RWPE1 (cell line): ENCODE measurements at places on chromosomes 6 and 20.

- DNase-seq = no peak
These were observed 435.4 kb upstream of the SOX4 start for GRCh38 chr6:21158149-21158548.

GRCh38 chr6:32941214-32941768 lies 463 bp upstream of the HLA-DMB start:
- no peak for DNase-seq

DNA sequence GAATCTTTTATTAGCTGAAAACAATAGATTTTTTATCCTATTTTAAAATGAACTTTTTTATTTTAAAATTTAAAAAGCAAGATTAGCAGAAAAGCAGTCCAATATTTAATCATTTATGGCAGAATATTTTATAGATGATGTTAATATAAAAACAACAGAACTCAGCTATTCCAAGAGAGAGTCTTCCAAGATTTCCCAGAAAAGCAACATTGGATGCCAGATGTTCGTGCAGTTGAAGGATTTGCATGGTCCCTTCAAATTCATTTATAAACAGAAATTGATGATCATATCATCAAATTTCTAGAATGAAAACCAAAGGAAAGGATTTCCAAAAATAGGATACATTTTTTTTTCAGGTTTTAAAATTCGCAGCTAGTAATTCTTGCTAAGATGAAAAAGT lies 25.4 kb upstream of the CNKSR3 start:
- DNase-seq = no peak

DNA sequence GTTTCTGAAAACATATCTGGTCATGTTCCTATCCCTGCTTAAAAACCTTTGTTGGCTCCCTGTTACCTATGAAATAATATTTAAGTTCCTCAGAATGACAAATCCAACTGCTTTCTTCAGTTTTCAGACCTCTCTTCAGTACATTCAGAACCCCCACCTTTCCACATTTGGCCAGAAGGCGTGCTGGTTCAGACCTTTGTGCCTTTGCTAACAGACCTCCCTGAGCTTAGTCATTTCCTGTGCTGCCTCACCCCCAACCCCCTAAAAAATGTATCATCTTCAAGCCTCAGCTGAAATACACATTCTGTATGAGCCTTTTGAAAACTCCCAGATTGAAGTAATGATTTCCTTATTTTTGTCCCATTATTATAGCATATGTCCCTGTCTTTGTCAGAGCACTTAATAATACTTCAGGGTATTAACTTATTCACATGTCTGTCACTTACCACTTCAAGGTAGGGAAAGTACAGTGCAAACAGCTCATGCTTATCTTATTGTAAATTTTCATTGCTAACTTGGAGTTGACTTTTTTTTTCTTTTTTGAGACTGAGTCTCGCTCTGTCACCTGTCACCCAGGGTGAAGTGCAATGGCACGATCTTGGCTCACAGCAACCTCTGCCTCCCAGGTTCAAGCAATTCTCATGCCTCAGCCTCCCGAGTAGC lies 19.7 kb downstream of the FAM217A start:
- peak; percentile 94 for DNase-seq

DNA sequence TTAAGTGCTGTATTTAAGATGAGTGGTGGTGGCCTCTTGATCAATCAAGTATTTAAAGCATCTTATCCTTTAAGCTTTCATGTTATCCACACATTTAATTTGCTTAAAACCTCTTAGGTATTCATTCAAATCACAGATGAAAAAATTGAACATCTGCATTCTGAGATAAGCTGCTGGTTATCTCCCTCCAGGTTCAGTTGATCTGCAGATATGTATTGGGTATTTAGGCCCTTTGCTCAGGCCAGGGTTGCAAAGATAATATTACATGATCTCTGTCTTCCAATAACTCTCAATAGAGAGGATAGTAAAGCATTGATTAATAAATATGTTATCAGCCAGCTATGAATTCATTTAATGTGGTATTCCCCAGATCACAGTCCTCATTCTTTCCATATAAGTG lies 45.9 kb downstream of the RPS12 start:
- no peak for DNase-seq

GRCh38 chr6:30061858-30062458 lies 893 bp downstream of the POLR1H start:
- DNase-seq = no peak

DNA sequence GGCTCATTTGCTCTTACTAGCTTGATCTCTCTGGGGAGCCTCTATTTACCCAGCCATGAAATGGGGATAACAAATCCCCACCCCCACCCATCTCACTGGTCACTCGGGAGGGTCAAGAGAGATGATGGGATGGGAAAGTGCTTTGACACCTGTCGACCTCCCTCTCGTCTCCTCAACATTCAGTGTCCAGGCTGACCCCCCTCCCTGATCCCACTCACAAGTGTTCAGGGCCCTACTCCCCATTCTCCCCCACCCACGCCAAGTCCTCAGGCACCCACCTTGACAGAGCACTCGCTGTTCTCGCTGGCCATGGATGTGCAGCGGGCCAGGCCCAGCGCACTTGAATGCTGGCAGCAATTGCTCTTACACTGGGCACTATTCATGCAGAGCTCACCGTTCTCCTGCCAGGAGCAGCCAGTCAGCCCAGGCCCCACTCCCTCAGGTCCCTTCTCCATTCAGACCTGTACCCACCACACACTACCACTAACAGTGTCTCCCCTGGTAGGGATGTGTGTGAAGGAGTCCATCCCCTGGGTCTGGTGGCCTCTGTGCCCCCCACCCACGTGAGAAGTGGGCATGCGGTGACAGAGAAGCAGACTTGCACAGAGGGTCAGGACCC lies 1.6 kb downstream of the CLPS start:
- DNase-seq = no peak

- peak; percentile 17 for DNase-seq
These were observed 332.9 kb upstream of the PRDM1 start for GRCh38 chr6:105753207-105753606.

- DNase-seq = no peak
These were observed 30.3 kb upstream of the OCSTAMP start for GRCh38 chr20:46580613-46581205.

DNA sequence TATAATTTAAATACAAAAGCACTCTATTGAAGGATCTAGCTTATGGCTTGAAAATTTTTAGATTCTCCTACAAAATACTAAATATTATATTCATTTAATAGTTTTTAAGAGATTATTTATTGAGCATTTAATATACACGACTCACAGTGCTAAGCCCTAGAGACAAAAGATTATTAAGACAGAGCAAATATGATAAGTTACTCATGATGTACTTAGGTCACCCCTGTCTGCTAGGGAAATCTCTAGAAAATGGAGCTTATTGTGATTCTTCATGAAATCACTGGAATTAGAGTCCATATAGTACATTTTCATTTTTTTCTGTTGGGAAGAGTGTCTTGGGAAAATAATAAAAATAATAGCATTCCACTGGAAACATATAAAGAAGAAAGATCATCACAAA lies 37.8 kb downstream of the BEND6 start:
- DNase-seq = no peak

DNA sequence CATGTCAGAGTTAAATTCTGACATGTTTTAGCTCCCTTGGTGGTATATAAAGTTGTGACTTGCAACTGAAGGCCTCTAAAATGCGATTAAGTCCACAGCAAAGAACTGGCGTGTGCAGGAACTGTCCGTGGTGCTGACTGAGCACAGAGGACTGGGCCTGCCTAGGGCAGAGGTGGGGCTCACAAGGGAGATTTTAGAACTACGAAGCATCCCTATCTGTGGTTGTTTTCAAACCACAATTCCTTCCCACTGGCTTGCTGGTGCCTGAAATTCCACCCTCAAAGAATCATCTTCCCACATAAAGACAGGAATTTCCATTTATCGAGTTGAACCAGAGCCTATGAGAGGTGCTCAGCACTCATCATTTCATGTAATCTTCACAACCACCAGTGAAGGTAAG lies 30.1 kb downstream of the RIMS4 start:
- DNase-seq = peak; percentile 75

- no peak for DNase-seq
These were observed 547.9 kb upstream of the PTCHD4 start for GRCh38 chr6:48658915-48659314.

- no peak for DNase-seq
These were observed 253.4 kb downstream of the PHACTR1 start for GRCh38 chr6:12969966-12970365.

- no peak for DNase-seq
These were observed 658.0 kb upstream of the NOX3 start for GRCh38 chr6:156113631-156114030.

DNA sequence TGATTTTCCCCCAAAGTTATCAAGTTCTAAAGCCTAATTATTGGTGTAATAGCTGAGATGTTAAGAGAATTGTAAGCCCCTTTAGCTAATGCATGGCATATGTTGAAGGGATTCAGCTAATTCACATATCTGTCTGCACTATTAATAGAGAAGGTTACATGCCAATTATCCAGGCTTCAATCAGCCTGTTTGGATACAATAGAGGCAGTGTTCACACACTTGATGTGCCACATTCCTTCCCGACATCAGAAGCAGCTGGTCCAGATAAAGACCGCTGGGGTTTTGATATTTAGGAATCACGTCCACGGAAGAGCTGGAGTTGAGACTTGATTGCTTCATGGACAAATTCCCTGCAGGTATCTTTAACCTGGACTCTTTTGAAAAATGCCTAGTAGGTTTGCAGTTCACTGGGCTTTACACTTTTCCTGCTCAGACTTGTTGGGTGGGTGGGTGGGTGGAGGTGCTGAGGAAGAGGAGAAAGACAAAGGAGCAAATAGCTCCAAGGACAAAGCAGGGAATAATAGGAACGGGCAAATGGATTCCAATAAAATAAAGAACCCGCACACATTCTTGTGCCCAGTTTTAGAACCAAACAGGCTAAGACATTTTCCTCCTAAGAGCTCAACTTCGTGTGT lies 142.6 kb upstream of the ZNF217 start:
- no peak for DNase-seq

DNA sequence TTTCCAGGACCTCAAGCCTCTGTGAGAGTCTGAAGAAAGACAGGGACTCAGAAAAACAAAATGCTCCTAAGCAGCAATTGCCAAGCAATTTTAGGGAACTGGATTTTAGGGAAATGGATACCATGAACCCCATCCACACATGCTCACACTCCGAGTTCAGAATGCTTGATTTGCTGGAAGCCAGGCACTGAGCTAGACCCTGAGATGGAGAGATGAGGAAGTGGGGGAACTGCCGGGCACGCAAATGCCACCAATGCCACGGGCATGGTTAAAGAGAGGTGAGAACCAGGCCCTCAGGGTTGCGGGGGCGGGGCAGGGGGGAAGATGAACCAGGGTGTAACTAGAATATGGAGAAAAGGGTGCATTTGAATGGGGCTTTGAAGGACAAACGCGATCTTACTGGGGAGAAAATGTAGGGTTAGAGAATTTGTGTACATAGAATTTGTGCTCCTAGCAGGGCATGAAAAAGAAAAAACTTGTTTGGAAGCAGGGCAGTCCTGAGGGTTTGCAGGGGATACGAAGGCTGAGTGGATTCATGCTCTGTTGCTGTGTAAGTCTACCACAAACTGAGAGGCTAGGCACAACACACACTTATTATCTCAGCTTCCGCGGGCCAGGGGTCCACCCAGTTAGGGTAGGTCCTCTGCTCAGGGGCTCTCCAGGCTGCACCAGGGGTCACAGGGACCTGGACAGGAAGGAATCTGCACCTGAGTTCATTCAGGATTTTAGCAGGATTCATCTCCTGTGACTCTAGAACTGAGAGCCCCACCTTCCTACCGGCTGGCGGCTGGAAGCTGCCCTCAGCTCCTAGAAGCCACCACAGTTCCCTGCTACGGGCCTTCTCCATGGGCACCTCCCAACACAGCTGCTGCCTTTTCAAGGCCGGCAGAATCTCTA lies 108.0 kb downstream of the SNX5 start:
- no peak for DNase-seq

- DNase-seq = no peak
These were observed 494.9 kb upstream of the RNF217 start for GRCh38 chr6:124467366-124467765.

- DNase-seq = no peak
These were observed 161.5 kb downstream of the PLCB4 start for GRCh38 chr20:9230406-9230805.

GRCh38 chr20:25280574-25281535 lies 33.0 kb downstream of the PYGB start:
- DNase-seq = no peak

- DNase-seq = peak; percentile 36
These were observed 48.1 kb downstream of the NOL4L start for GRCh38 chr20:32536851-32537656.

DNA sequence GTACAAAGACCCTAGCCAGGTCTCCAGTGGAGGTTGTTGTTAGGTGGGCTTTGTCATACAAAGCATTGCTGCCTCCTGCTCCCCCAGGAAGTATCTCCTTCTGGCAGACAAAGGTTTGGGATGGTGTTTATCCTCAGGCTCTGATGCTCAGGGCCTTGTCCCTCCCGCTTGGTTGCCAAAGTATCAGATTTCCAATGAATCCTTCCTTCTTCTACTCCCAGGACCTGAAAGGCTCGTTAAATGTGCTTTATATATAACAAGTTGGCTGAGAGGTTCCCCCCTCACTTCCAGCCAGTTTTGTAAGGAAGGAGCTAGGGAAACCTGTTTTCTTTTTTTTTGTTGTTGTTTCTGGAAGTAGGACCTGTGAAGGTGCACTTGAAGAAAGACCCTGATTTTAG lies 14.4 kb downstream of the PTK7 start:
- DNase-seq = no peak

DNA sequence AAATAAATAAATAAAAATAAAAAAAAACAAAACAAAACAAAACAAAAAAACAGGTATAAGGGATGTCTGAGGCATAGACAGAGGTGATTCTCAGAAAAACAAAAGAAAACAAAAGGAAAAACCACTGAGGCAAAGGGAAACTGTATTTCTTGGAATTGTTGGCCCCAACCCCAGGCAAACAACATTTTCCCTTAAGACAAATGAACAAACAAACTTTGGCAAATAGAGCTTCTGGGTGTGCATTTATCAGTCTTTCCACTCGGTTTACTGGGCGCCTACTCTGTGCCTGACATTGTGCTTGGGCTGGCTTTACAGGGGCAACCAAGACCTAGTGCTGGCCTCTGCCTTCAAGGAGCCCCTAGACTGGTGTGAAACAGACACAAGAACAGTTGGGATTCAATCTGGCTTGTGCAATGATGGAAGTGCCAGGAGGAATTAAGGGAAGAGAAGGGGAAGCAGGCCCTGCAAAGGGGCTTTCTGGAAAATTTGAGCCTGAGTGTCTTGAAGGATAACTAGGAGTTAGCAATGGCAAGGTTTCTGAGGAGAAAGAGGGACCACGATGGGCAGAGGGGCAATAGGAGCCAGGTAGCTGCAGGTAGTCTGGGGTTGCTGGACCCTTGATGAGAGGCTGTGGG lies 33.8 kb upstream of the IER3 start:
- no peak for DNase-seq

- DNase-seq = no peak
These were observed 45.5 kb upstream of the CD83 start for GRCh38 chr6:14072084-14072483.

DNA sequence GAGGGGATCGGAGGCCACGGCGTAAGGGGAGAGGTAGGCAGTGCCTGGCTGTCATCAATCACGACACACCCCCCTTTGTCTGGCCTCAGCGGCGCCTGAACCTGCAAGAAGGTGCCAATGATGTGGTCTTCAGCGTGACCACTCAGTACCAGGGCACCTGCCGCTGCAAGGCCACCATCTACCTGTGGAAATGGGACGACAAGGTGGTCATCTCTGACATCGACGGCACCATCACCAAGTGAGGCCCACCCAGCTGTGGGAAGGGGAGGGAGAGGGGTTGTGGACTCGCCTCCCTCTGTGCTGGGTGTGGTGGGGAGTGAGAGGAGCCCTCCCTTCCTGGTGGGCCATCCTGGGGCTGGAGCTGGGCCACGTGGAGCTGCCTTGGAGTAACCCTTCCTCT lies 9.7 kb downstream of the EMILIN3 start:
- DNase-seq = no peak
